Neural progenitor cell (in vitro differentiated cells): ENCODE measurements at places on chromosomes 6 and 20.
A peak's percentile ranks its signal among the peaks of the same experiment; 100 is the strongest.

GRCh38 chr20:41134362-41135186, 2.8 kb upstream of the PLCG1 start:
- no peak for DNase-seq

- no peak for DNase-seq
Observed at GRCh38 chr6:81214414-81215091, 537.9 kb downstream of the TENT5A start.

DNA sequence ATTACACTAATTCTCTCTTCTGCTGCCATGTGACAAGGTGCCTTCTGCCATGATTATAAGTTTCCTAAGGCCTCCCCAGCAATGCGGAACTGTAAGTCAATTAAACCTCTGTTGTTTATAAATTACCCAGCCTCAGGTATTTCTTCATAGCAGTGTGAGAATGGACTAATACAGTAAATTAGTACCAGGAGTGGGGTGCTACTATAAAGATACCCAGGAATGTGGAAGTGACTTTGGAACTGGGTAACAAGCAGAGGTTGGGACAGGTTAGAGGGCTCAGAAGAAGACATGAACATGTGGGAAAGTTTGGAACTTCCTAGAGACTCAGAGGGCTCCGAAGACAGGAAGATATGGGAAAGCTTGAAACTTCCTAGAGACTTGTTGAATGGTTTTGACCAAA, 34.8 kb downstream of the MICA start:
- no peak for DNase-seq

DNA sequence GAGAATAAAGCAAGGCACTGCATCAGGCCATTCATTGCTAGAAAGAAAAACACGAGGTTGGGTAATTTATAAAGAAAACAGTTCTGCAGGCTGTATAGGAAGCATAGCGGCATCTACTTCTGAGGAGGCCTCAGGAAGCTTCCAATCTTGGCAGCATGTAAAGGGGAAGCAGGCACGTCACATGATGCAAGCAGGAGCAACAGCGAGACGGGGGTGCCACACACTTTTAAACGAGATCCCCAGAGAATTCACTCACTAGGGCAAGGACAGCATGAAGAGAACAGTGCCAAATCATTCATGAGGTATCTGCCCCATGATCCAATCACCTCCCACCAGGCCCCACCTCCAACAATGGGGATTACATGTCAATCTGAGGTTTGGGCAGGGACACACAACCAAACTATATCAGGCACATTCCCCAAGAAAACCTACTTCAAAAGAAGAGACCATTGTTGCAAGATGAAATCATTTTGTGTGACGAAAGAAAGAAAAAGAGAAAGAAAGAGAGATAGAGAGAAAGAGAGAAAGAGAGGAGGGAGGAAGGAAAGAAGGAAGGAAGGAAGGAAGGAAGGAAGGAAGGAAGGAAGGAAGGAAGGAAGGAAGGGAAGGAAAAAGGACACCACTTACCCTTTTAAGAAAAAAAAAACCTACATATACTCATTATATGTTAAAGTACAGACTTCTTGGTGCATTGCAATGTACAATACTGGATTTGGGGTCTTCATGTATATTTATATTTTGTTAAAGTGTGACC, 95.9 kb upstream of the PLEKHG1 start:
- no peak for DNase-seq

- peak; percentile 81 for DNase-seq
Observed at GRCh38 chr6:39865011-39865888, 69.0 kb downstream of the MOCS1 start.
